ENCODE measurements at places on chromosomes 13 and 19. TPM values are rescaled to one million over a fixed set of nuclear protein-coding genes. Genes with fewer than 3 reads are reported as not detected.

DNA sequence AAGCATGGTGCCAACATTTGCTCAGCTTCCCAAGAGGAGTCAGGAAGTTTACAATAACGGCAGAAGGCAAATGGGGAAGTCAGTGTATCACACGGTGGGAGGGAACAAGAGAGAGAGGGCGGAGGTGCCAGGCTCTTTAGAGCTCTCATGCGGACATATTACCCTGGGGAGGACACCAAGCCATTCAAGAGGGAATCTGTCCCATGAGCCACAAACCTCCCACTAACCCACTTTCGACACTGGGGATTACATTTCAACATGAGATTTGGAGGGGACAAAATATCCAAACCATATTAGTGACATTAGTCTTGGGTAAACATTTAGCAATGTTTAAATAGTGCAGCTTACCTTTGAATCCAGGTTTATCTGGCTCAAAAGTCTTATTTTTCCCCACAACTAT, 69.9 kb downstream of the SLAIN1 start:
- H3K27me3 ChIP-seq, result no peaks in the 10 kb centered on the region
- H3K4me1 ChIP-seq, result no peaks in the 10 kb centered on the region
- H3K4me3 ChIP-seq, result no peak overlapping the region
- no peak for DNase-seq
- no peak overlapping the region for H3K27ac ChIP-seq

GRCh38 chr19:6095760-6096159, 14.5 kb downstream of the RFX2 start:
- no peak overlapping the region for H3K4me3 ChIP-seq
- DNase-seq, result no peak
- H3K4me1 ChIP-seq, result peaks cover 8% of the 10 kb centered on the region

DNA sequence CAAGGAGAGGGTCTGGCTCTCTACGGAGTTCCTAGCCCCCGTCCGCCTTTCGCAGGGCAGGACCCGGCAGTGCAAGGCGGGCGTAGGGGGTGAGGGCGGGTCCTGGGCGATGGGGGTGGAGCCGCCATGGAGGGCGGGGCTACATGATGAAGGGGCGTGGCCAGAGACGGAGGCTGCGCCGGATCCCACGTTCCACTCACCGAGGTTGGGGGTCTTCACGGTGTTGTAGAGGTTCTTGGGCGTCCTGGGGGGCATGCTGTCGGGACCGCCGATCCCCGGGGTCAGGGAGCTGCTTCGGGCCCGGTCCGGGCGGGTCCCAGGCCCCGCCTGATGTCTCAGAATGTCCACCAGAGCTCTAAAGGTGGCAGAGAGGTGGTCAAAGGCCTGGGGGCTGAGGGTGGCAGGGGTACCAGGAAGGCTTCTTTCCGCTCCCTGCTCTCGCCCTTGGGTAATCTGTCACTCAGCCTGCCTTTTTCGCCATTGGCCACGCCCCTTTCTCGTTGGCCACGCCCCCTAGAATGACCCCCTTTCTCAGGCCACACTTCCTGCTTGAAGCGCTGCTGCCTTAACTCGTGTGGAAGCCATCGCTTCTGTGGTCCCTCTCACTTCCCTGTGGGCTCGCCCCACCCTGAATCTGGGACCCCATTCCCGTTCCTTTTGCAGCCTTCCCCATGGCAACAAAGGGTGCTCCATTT, 2.5 kb downstream of the SHISA7 start:
- H3K27me3 ChIP-seq, result no peaks in the 10 kb centered on the region
- no peak overlapping the region for H3K4me3 ChIP-seq
- H3K36me3 ChIP-seq, result no peaks in the 10 kb centered on the region

DNA sequence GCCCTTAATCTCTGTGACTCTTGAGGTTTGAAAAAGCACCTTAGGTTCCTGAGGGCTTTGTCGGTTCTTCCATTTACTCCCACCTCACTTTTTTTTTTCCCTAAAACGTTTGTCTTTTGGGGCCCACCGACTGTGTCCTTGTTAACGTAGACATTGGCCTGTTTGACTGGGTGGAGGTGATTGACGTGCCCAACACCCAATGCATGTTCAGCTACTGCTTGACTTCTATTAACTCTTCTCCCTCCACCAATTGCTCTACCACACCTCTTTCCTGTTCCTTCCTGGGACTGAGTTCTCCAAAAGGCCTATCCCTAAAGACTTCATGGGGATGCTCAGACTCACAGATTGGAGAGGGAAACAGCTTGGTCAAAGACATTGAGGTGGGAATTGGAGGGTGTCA, 17.3 kb downstream of the CKM start:
- H3K27ac ChIP-seq, result no peak overlapping the region
- no peak overlapping the region for H3K4me3 ChIP-seq
- DNase-seq, result no peak
- no peaks in the 10 kb centered on the region for H3K27me3 ChIP-seq

DNA sequence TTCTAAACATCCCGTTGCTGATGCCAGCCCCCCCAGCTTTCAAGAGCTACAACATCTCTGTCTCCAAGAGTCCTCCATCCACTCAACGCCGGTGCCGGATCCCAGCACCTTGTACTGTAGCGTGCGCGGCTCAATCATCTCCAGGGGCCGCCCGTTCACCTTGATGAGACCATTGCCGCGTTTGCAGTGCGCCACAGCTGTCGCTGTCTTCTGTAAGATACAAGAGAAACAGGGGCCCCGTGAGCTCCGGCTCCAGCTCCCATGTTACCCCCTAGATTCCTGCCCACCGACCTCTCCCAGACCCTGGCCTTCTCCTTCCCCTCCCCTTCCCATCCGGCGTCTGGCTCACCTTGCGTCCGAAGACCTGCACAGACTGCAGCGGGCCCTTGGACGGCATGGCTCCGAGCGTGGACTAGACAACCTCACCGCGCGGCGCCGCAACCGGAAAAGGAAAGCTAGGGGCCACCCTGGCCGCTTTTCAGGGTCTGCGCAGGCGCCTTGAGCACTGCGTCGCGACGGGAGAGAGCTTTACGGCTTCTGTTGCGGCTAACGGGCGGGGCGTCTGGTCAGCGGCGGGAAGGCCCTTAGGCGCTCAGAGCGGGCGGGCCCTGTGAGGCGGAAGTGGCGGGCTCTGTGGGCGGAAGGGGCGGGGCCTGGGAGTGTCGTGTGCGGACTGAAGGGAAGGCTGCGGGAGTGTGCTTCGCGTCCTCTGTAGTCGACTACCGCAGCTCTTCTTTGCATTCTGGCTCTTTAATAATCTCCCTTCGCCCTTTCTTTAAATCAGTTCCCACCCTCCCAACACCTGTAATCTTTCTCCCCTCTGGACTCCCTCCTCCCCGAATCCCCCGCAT, at the start of gene RPS16:
Gene RPS16, minus strand, starts transcription at position 451 of the 851 bp plus-strand sequence. Its CDS starts 54 bp downstream, at position 397.
- H3K27me3 ChIP-seq, result no peaks in the 10 kb centered on the region
- H3K27ac ChIP-seq, result peak within 1 kb of the TSS; percentile 78
- peak within 1 kb of the TSS; percentile 41 for H3K4me3 ChIP-seq
- peaks cover 36% of the 10 kb centered on the region for H3K4me1 ChIP-seq

DNA sequence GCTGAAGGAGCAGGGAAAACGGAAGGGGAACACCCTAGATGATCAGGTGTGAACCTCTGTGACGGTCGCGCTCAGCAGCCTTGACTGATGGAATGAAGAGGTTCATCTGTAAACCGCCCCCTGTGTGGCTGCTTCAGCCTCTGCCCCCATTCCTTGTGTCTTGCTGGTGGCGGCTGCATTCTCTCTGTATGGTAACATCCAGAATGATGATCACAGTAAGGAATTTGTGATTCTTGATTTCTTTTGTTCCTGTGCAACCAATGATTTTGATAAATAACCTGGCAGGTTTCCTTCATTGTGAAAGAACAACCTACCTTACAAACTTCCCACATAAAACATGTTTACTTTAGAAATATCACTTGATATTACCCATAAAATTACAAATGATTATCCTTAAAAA, 118.7 kb upstream of the MCF2L start:
- no peak overlapping the region for H3K4me3 ChIP-seq
- H3K36me3 ChIP-seq, result no peaks in the 10 kb centered on the region
- H3K4me1 ChIP-seq, result no peaks in the 10 kb centered on the region
- DNase-seq, result no peak
- H3K27me3 ChIP-seq, result no peaks in the 10 kb centered on the region
- no peak overlapping the region for H3K27ac ChIP-seq

DNA sequence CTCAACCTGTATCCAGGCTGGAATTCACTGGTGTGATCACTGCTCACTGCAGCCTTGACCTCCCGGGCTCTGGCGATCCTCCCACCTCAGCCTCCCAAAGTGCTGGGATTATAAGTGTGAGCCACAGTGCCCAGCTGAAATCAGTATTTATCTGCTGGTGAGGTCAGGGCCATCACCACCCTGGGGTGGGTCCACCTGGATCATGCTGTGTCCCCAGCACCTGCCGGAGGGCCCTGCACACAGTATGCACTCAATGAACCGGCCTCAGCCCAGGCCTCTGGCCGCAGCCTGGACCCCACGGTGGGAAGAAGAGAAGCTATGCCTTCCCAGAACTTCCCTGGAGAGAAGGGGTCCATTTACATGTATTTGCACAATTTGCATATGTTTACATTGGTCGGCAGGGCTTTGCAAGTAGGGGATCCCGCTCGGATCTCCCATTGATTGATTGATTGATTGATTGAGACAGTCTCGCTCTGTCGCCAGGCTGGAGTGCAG, 2.6 kb upstream of the SLC5A5 start:
- peaks cover 14% of the 10 kb centered on the region for H3K4me1 ChIP-seq
- no peaks in the 10 kb centered on the region for H3K27me3 ChIP-seq
- no peak for DNase-seq
- no peak overlapping the region for H3K4me3 ChIP-seq

GRCh38 chr13:87671753-87672605, 808 bp downstream of the SLITRK5 start:
- peak overlapping the region; percentile 39 for H3K4me3 ChIP-seq
- peaks cover 31% of the 10 kb centered on the region for H3K4me1 ChIP-seq
- no peaks in the 10 kb centered on the region for H3K27me3 ChIP-seq
- peak overlapping the region; percentile 68 for H3K27ac ChIP-seq

GRCh38 chr13:48437371-48437770, 24.5 kb upstream of the LPAR6 start:
- DNase-seq, result peak; percentile 26
- peaks cover 12% of the 10 kb centered on the region for H3K4me1 ChIP-seq
- H3K27ac ChIP-seq, result no peak overlapping the region
- H3K36me3 ChIP-seq, result no peaks in the 10 kb centered on the region

DNA sequence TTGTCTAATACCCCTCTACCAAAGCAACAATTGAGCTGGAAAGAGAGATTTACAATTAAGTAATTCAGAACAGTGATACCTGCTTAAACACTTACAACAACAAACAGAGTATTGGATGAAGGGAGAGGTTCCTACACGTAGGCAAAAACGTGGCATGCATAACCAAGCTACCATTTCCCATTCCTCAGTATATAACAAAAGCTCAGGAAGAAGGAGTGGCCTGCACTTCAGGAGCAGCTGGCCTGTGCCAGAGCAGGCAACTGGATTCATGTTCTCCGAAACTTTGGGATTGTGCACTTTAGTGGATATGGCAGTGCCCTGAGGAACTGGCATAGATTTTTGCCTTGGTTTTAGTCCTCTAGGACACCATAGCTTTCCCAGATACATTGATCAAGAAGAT, 630.2 kb upstream of the PCDH9 start:
- H3K36me3 ChIP-seq, result no peaks in the 10 kb centered on the region
- H3K4me3 ChIP-seq, result no peak overlapping the region
- DNase-seq, result no peak
- H3K27ac ChIP-seq, result no peak overlapping the region

DNA sequence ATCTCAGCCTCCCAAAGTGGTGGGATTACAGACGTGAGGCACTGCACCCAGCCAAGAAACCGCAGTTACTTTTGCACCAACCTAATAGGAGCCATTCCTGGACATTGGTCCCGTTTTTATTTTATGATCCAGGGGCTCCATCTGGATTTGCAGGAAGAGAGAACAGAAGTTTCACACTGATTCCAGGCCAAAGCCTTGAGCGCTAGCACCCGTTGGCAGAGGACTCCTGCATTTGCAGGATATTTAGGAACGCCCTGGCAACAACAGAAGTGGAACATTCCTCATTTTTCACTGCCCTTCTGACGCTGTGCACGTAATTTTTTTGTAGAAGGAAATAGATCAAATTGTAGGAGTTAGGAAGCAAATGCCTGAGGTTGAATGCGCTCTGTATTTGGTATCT, 11.7 kb upstream of the SULT2A1 start:
- no peaks in the 10 kb centered on the region for H3K27me3 ChIP-seq
- no peak overlapping the region for H3K27ac ChIP-seq
- no peaks in the 10 kb centered on the region for H3K4me1 ChIP-seq
- DNase-seq, result no peak
- no peaks in the 10 kb centered on the region for H3K36me3 ChIP-seq

DNA sequence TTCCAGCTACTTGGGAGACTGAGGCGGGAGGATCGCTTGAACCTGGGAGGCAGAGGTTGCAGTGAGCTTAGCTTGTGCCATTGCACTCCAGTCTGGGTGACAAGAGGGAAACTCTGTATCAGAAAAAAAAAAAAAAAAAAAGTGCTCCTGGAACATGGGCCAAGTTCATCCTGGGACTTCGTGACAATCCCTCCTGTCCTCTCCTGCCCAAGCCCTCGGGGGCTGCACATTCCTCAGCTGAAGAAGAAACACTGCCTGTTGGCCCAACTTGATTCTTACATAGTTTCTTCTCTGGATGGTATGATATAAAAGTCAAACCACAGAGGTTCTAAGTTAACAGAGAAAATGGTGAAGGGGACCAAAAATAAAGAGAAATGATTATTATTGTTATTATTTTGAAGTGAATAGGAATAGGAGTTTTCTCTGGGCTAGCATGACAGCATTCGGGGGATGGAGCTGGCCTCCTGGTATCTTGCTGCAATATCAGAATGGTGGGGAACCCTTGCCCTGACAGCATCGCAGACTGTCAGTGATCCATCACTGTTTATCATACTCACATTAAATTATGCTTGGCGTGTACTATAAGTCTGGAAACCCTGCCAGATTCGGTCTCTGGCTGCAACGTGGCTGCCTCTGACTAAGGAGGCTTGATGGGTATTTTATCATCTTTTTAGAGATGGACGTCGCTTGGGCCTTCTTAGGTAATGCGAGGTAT, 113.7 kb upstream of the OXGR1 start:
- no peaks in the 10 kb centered on the region for H3K36me3 ChIP-seq
- no peak overlapping the region for H3K4me3 ChIP-seq
- no peak for DNase-seq
- H3K27me3 ChIP-seq, result no peaks in the 10 kb centered on the region
- no peak overlapping the region for H3K27ac ChIP-seq

Gene NCAN
- total RNA-seq, result not detected

Gene ZNF681
- total RNA-seq, result 0.99 TPM

Gene CLDND2
- not detected for total RNA-seq

Gene RNF113B
- total RNA-seq, result not detected

Gene ZNF285
- 2.3 TPM for total RNA-seq

Gene SOHLH2
- not detected for total RNA-seq

Gene URAD
- not detected for total RNA-seq
